ENCODE measurements at places on chromosomes 1 and 21.

DNA sequence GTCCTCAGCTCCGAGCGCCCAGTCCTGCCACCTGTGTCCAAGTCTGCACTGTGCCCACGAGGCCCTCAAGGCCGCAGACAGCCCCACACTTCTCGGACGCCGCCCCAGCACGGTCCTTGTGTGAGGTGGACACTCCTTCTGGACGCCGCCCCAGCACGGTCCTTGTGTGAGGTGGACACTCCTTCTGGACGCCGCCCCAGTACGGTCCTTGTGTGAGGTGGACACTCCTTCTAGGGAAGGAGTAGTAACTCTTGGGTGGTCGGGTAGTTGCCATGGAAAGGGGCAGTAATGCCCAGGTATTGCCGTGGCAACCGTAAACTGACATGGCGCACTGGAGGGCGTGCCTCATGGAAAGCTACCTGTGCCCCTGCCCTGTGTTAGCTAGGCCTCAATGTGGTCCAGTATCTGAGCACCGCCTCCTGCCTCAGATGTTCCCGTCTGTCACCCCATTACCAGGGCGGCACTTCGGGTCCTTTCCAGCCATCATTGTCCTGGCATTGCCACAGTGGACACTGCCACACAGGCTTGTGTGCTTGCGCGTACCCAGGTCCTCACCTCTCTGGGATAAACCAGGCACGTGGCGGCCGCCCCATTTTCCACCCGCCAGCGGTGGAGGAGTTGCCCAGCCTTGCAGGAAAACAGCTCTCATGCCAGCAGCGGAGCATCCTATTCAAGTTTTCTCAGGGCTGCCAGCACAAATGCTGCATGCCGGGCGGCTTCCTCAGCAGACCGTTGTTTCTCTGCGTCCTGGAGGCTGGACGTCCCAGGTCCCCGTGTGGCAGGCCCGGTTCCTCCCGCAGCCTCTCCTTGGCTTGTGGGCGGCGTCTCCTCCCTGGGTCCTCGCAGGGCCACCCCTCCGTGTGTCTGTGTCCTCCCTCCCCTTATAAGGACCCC lies 40.8 kb upstream of the POFUT2 start:
- DNase-seq: no peak

GRCh38 chr21:26840912-26841311 lies 4.3 kb downstream of the ADAMTS1 start:
- DNase-seq: no peak

GRCh38 chr1:12056331-12056841 lies 6.7 kb upstream of the TNFRSF8 start:
- no peak for DNase-seq

DNA sequence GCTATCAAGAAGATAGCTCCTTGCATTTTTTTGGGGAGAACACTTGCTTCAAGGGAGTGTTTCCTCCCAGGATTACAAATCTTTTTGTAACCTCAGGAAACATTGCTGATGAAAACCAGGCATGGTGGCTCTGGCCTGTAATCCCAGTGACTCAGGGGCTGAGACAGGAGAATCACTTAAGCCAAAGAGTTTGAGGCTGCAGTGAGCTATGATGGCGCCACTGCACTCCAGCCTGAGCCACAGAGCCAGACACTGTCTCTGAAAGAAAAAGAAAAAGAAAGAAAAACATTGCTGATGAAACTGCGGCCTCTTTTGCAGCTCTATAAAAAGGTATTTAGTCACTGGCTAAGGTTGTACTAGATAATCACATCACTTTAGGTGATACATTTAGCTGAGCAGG lies 7.3 kb downstream of the RNU1-2 start:
- DNase-seq: no peak

GRCh38 chr21:28865488-28866186 lies 127.0 kb downstream of the LTN1 start:
- DNase-seq: no peak

GRCh38 chr1:243739335-243740003 lies 110.6 kb downstream of the AKT3 start:
- DNase-seq: no peak

GRCh38 chr1:35745124-35745730 lies 24.6 kb downstream of the CLSPN start:
- DNase-seq: no peak

GRCh38 chr1:114618606-114619005 lies 37.2 kb upstream of the BCAS2 start:
- DNase-seq: no peak

DNA sequence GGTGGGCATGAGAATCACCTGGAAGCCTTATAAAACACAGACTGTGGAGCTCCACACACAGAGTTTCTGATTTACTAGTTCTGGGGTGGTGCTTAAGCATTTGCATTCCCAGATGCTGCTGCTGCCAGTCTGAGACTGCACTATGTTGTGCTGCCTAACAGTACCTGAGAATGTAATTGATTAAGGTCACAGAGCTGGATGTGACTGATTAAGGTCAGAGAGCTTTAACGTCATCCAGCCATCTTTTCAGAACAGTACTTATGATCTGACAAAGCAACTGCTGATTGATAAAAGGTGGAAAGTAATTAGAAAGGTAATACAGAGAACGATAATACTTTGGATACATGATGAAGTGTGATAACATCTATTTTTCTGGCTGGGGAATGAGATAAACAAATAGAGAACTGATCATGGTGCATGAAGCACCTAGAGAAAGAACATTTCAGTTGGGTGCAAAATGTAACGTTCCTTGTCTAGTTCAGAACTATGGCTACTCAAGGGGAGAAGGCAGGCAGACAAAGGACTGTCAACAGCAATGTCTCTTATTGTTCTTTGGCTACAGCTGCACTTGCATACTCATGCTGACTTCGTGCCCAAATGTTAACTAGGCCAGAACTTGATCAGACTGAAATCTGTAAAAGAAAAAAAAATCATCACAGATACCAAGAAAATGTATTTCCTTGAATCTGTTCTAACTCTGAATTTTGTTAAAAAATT lies 3.7 kb upstream of the UCK2 start:
- DNase-seq: no peak

GRCh38 chr21:44259082-44259705 lies 2.5 kb downstream of the DNMT3L start:
- DNase-seq: no peak

DNA sequence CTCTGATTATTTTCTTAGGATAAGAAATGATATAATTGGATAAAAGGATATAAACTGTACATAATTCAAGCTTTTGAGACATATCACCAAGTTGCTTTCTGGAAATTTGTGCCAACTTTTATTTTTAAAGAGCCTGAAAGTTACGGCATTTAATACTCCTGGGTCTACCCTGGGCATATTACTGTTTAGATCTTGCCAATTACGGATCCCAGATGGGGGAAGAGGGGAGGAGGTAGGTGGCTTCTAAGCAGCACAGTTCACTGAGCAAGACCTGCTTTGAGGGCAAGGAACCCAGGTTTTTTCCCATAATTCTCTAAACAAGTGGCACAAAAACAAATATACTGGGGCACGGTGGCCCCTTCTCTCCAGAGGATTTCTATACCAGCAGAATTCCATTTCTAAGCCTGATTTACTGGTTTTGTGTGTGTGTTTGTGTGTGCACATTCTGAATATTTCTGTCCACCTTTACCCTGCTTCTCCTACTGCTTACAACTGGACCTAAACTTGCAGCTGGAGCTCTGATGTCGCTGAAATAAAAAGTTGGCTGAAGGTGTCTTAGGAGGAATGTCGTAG lies 76.7 kb downstream of the LAMC2 start:
- no peak for DNase-seq

All from astrocyte of the cerebellum (primary cell).